K562 (cell line): ENCODE measurements at places on chromosomes 5 and 9. TPM values are rescaled to one million over a fixed set of nuclear protein-coding genes. Genes with fewer than 3 reads are reported as not detected.

Gene ZNF300
- total RNA-seq: 7.6 and 8.1 TPM in 2 replicates

Gene MARVELD2
- 0.09 and 0.13 TPM in 2 replicates for total RNA-seq

Gene IFNA14
- total RNA-seq: not detected in 2 replicates

Gene PRSS3
- total RNA-seq: 0.42 and 1.3 TPM in 2 replicates

Gene TNC
- total RNA-seq: 0.16 and 0.29 TPM in 2 replicates

GRCh38 chr9:71515107-71515506 lies 253.2 kb downstream of the CEMIP2 start:
- H3K36me3 ChIP-seq: no peaks in the 10 kb centered on the region
- no peak overlapping the region for H3K27ac ChIP-seq
- no peak for DNase-seq
- no peak overlapping the region for H3K4me3 ChIP-seq
- H3K4me1 ChIP-seq: no peaks in the 10 kb centered on the region

GRCh38 chr5:137739737-137740136 lies 3.8 kb upstream of the KLHL3 start:
- H3K27ac ChIP-seq: no peak overlapping the region
- H3K4me3 ChIP-seq: no peak overlapping the region
- peaks cover 15% of the 10 kb centered on the region; the same call in 1 of the 2 replicates for H3K27me3 ChIP-seq
- DNase-seq: no peak
- H3K4me1 ChIP-seq: no peaks in the 10 kb centered on the region
- no peaks in the 10 kb centered on the region for H3K36me3 ChIP-seq

DNA sequence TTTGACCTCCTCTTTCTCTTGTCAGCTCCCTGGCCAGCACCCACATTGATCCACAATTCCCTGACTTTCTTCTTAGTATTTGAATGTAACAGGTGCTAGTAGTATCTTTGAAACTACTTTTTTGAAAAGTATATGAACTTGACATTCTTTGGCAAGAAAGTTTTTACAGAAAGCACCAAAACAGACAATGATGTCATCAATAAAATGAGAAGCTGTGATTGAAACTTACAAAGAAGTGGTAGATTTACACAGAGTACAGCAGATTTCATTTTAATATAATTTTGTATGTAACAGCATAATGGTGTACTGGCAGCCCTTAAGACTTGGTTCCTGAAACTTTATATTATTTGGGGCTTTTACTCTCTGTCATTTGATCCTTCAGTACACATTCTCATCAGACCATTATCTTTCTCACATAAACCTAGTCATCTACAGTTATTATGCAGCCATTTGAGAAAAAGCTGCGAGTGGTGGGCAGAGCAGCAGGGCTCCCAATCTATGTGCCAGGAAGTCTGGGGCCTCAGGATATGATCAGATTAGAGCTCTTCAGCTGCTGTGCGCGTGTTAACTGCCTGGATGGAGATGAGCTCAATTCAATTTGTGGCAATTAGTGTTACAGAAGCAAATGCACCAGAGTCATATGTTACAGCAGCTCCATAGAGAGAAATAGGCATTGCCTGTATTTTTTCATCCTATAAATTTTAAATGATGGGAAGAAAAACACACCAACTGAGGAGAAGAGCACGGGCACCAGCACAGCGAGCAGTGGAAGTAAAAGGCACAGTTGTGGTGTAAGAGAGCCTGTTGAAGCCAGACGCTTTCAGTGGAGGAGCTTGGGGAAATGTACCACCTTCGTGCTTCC lies 126.1 kb downstream of the STARD4 start:
- DNase-seq: no peak
- H3K36me3 ChIP-seq: no peaks in the 10 kb centered on the region
- H3K4me3 ChIP-seq: no peak overlapping the region
- H3K4me1 ChIP-seq: no peaks in the 10 kb centered on the region
- H3K27me3 ChIP-seq: no peaks in the 10 kb centered on the region
- no peak overlapping the region for H3K27ac ChIP-seq

DNA sequence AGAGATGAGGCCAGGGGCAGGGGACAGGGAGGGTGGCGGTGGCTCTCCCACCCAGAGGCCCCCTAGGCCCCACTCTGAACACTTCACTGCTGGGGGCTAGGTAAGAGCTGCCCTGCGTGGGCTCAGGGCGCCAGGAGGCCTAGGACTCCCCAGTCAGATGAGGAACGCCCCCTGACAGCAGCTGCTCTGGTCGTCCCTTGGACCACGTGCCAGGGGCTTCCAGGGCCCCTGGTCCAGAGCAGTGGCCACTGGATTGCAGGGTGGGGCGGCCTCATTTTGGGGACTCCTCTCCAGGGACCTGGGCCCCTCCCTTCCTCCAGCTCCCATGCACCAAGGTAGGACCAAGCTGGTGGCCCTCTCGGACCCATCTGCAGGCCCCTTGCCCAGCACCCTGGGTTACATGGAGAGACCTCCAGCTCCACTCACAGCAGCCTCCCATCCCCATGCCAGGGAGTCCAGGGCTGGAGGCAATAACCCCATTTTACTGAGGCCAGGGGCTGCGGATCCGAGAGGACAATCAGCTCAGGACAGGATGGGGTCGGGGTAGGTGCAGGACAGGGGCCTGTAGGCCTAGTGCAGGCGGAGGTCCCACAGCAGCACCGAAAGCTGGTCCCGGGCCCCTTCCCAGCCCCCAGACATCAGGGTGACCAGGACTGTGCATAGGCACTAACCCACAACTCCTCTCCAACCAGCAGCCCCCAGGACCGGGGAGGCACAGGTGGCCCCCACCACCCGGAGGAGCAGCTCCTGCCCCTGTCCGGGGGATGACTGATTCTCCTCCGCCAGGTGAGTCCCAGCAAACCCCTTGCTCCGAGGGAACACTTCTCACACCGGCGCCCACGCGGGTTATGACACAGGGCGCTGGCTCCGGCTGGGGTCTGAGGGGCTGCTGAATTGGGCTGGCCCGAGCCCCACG lies 1.5 kb downstream of the EGFL7 start:
- H3K27me3 ChIP-seq: no peaks in the 10 kb centered on the region
- H3K27ac ChIP-seq: peak overlapping the region; percentile 79
- peak; percentile 51 for DNase-seq
- H3K4me1 ChIP-seq: peaks cover 96% of the 10 kb centered on the region
- H3K36me3 ChIP-seq: peaks cover 53% of the 10 kb centered on the region; the same call in 2 of the 3 replicates

- no peaks in the 10 kb centered on the region for H3K4me1 ChIP-seq
- no peak overlapping the region for H3K4me3 ChIP-seq
- H3K27me3 ChIP-seq: peaks cover 3% of the 10 kb centered on the region; the same call in 2 of the 3 replicates
- no peak for DNase-seq
Measured at GRCh38 chr5:33423018-33423630, 17.6 kb upstream of the TARS1 start.

GRCh38 chr9:128505414-128505765 lies 871 bp downstream of the GLE1 start:
- peaks cover 6% of the 10 kb centered on the region; the same call in 2 of the 3 replicates for H3K4me1 ChIP-seq
- no peak for DNase-seq
- H3K27ac ChIP-seq: 0 out of 3 replicates have a peak overlapping the region, but pooled peaks have one; percentile 86
- no peaks in the 10 kb centered on the region for H3K27me3 ChIP-seq
- peaks cover 41% of the 10 kb centered on the region for H3K36me3 ChIP-seq

DNA sequence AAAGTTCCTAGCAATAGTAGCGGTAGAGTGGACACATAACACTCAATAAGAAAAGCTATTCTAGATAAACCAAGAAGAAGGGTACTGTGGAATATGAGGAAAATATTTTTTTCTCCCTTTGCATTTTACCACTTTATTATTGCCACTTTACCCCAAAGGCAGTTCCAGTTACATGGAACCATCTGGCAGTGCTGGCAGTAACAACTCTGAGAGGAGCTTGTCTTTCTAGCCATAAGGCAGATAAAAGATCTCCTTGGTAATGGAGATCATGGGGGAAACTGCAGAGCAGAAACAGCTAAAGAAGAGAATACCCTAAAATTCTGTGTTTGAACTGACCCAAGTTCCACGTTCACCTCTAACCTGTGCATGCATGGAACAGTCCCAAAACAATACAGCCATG lies 38.5 kb downstream of the UBTD2 start:
- no peaks in the 10 kb centered on the region; the same call in 1 of the 3 replicates for H3K27me3 ChIP-seq
- H3K4me3 ChIP-seq: no peak overlapping the region
- DNase-seq: no peak
- H3K27ac ChIP-seq: no peak overlapping the region
- no peaks in the 10 kb centered on the region for H3K36me3 ChIP-seq

- no peaks in the 10 kb centered on the region for H3K4me1 ChIP-seq
- no peak overlapping the region for H3K27ac ChIP-seq
- no peak overlapping the region for H3K4me3 ChIP-seq
- no peak for DNase-seq
- H3K36me3 ChIP-seq: no peaks in the 10 kb centered on the region
- no peaks in the 10 kb centered on the region for H3K27me3 ChIP-seq
Measured at GRCh38 chr5:84688566-84688965, 303.9 kb upstream of the EDIL3 start.

- DNase-seq: no peak
- no peaks in the 10 kb centered on the region for H3K36me3 ChIP-seq
- H3K27ac ChIP-seq: no peak overlapping the region
- no peak overlapping the region for H3K4me3 ChIP-seq
Measured at GRCh38 chr5:111389390-111390082, 122.8 kb downstream of the STARD4 start.

DNA sequence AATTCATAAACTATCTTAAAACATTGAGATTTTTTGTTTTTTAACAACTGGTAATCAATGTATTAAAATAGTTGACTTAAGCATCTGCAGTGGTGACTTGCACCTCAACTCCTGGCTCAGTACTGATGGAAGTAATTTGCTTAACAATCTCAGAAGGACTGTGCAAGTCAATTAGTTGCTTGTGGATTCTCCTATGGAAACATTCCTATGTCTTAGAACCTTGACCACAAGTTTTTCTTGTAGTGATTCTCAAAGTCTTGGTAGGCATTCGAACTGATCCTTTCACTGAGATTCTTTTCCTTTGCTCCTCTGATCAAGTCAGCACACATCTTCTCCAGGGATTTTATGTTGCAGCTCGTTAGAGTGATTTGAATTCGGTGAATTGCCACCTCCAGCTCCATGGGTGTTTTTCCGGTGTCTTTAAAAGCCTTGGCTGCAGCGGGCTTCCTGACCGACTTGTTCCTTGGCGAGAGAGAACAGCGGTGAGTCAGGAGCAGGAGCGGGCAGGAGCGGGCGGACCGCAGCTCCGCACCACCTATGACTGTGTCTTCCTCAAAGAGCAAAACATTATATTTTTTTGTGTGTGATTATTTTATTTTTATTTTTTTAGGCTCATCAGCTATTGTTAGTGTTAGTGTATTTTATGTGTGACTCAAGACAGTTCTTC lies 21.1 kb downstream of the HMGXB3 start:
- H3K4me3 ChIP-seq: no peak overlapping the region
- no peaks in the 10 kb centered on the region for H3K27me3 ChIP-seq
- H3K36me3 ChIP-seq: peaks cover 99% of the 10 kb centered on the region
- H3K4me1 ChIP-seq: peaks cover 4% of the 10 kb centered on the region

- no peaks in the 10 kb centered on the region for H3K27me3 ChIP-seq
- peaks cover 10% of the 10 kb centered on the region; the same call in 1 of the 2 replicates for H3K4me1 ChIP-seq
- H3K27ac ChIP-seq: no peak overlapping the region
- no peak for DNase-seq
- H3K4me3 ChIP-seq: no peak overlapping the region
Measured at GRCh38 chr9:95102572-95102971, 214.9 kb downstream of the FANCC start.
